ENCODE measurements at places on chromosomes 5 and 9.

GRCh38 chr5:57509501-57510260 is 27.1 kb upstream of the ACTBL2 start:
- no peak for DNase-seq

GRCh38 chr9:70579686-70580085 is 165.2 kb upstream of the KLF9 start:
- DNase-seq, result no peak

GRCh38 chr9:100222674-100223073 is 123.6 kb downstream of the INVS start:
- DNase-seq, result no peak

GRCh38 chr9:31671011-31671410 is 713.4 kb upstream of the ACO1 start:
- DNase-seq, result no peak

DNA sequence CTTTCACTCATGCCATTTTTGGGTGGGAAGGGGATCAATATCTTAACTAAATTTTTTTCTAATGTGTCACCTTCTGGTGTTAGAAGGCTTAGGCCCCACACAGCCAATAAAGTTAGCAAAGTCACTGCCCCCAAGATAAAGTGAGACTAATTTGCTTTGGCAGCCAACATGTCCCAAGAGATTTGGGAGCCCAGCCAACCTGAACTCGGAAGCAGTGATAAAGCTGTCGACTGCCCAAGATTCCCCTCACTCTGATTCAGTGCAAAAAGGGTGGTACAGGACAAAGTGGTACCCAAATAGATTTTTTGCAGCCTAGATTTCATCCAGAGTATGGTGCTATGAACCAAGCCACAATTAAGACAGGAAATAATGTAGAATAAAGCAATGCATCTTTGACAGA is 572.5 kb upstream of the ARRDC3 start:
- no peak for DNase-seq

DNA sequence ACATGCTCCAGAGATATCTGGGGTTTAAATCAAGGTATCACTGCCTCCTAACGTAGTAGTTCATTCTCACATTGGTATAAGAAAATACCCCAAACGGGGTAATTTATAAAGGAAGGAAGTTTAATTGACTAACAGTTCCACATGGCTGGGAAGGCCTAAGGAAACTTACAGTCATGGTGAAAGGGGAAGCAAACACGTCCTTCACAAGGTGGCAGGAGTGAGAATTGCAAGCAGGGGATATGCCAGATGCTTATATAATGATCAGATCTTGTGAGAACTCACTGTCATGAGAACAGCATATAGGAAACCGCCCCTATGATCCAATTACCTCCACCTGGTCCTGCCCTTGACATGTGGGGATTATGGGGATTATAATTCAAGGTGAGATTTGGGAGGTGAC is 1280.2 kb upstream of the C9orf72 start:
- no peak for DNase-seq

DNA sequence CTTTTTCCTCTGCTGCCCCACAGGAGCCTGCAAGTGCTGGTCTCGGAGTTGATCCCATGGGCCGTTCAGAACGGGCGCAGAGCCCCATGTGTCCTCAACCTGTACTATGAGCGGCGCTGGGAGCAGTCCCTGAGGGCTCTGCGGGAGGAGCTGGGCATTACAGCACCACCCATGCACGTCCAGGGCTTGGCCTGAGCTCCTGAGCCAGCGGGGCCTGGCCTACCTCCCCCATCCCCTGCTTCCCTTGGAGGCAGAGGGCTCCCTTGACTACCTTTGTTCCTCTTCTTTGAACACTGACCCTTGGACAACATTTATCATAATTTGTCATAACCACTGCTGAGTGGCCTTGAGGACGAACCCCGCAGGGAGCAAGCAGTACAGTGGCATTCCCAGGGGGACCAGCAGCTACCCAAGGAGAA is 6.9 kb upstream of the SLC27A4 start:
- DNase-seq, result no peak

DNA sequence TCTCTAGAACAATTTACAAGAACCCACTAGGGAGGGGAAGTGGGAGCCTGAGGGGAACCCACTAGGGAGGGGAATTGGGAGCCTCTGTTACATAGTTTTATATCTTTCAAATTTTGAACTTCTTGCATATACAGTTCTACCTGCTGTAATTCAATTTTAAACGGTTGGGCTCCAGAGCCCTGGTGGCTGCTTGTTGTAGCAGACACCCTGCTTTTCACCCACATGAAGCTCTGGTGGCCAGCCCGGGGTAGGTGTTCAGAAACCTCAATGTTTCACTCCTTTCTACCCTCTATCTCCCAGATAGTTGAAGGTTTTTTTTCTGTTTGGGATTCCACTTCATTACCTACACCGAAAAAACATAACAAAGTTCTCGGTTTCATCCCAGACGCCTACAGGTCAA is 124.4 kb downstream of the TMEM174 start:
- DNase-seq, result no peak

GRCh38 chr9:122827761-122828093 is 661 bp downstream of the PDCL start:
- DNase-seq, result no peak

DNA sequence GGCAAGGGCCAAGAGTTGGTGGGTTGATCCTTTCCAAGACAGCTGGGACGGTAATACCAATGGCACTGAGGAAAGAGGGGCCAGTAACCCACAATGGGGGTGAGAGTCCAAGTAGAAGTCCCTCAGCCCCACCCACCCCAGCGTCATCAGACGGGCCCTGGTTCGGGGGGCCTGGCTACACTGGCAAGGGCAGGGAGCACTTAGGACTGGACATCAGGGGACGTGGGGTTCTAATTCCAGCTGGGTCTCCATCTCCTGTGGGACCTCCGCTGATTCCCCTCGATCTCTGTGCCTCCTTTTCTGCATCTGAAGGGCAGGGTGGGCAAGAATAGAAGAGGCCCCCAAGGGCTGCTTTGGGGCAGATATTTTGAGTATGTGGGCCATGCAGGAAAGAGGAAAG is 53.5 kb upstream of the FCN1 start:
- no peak for DNase-seq

- DNase-seq, result no peak
These were observed 36.4 kb downstream of the RASGEF1C start for GRCh38 chr5:180172447-180173197.

DNA sequence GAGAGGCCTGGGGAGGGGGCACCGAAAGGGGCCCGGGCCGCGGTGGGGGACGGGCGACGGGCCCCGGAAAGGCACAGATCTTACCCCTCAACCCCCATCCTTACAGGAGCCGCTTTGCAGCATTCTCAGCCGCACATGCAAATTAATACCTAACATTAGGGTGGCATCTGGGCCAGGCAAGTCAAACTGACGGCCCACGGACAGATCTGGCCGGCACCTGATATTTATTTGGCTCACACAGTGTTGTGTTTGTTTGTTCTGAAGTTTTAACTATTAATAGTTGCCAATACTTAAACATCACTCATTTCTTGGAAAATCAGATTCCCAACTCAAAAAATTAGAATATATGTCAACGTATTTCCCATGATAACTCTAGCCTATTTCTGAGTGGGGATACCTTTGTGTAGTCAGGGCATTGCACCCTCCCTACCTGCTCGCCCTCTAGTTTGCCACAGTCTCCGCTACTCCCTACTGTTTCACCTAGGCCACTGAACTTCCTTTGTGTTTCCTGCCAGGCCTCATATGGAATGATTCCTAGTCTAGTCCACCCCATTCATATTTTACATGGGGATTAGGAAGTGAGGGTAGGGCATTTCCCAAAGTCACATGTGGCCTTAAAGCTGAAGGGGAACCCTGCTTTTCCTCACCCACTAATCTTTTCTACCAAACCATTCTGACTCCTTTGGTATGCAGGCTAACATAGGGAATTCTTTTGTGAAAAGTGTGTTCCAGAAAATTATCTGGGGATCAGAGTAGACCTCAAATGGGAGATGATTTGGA is 71.9 kb upstream of the LARP1 start:
- no peak for DNase-seq

- DNase-seq, result no peak
These were observed 659.6 kb upstream of the RIOK2 start for GRCh38 chr5:97842687-97843086.

DNA sequence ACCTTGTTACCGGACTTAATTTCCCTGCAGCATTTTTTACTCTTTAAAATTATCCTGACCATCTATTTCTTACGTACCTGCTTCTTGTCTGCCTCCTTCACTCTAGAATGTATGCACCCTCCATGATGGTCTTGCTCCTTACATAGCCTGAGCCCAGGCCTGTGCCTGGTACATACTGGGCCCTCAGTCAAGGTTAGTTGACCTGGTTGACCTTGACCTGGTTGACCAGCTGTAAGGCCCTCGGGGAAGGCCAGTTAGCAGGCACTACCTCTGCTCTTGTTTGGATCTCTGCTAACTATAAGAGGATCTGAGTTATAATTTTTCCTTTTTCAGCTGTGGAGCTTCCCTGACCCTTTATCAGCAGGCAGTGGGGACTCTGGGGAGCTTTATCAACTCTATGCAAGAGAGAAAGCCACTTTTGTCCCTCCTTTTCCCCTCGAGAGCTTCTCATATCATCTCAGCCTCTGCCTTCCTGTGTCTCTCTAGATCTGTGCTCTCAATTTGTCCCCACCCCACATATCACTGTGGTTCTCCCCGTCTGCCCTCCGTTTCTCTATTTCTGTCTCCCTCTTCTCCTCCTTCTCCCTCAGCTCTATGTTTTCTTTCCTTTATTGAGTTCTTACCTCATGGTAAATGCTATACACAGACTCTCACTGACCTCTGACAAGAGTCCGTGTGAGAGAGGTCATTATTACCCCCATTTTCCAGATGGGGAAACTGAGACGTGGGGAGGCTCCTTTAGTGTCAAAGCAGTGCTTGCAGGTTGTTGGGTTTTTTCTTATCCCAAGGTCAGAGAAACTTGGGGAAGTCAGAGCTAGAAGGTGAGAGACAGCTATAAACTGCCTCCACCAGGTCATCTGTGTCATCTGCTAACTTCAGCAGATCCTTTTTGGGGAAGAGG is 28.6 kb downstream of the SPRY4 start:
- no peak for DNase-seq

GRCh38 chr5:159067201-159067600 is 32.5 kb downstream of the EBF1 start:
- no peak for DNase-seq

DNA sequence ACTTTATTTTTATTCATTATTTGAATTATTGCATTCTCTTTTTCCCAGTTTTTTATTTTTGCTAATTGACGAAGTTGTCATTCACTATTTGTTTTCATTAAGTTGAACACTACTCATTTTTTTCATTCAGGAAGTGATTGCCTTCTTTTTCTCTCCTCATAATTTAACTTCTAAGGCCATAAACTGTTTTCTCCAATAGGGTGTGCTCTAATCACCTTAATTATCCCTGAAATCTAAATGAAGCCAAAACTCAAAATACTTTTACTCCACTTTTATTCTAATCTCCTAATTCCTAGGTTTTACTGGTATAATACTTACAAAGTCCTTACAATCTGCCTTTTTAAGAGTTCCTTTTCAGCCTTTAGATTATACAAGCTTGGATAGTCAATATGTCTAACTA is 2.9 kb upstream of the OR13C2 start:
- no peak for DNase-seq

DNA sequence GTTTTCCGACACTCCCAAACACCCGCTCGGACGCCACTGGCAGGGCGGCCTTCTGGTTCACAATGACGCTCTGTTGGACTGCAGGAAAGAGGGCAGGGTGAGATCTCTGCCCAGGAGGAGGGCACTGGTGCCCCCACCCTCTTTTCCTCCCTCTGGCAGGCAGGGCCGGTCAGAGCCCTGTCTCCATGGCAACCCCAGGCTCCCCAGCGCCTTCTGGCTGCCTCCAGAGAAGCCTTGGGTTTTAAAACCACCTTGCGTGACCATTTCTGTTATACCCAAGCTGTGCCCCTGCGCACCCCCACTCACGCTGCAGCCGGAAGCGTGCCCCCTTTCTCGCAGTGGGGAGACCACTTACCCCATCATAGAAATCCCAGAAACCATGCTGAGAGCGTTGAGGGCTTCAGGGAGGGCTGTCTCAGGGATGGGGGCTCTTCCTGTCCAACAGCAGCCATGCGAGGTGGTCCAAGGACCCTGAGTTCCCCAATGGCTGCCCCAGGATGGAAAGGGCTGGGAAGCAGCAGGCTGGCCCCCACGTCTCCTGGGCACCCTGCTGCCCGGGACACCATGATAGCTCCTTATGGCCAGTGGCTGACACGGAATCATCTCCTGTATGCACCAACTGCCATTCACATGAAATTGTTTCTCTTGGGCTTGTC is 7.3 kb downstream of the C9orf50 start:
- DNase-seq, result no peak

GRCh38 chr9:86751207-86751606 is 196.1 kb downstream of the GAS1 start:
- DNase-seq, result no peak

DNA sequence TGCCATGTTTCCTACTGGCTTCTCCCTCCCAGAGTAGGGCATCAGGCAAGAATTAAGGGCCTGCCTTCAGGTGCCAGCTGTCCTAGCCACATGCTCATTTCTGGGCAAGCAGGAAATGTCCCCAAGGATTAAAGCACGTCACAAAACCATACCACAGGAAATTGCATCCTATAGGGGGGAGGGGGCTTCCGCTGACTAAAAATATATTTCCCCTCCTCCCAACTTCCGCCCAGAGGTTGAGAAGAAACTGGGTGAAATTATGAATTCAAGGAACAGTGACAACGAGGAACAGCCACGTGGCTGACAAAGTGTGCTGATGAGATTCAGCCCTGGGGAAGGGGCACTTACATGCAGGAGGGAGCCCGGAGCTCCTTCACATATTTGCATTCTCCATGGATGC is 4.1 kb downstream of the HBEGF start:
- no peak for DNase-seq

GRCh38 chr5:88279584-88279983 is 10.9 kb upstream of the TMEM161B start:
- no peak for DNase-seq

DNA sequence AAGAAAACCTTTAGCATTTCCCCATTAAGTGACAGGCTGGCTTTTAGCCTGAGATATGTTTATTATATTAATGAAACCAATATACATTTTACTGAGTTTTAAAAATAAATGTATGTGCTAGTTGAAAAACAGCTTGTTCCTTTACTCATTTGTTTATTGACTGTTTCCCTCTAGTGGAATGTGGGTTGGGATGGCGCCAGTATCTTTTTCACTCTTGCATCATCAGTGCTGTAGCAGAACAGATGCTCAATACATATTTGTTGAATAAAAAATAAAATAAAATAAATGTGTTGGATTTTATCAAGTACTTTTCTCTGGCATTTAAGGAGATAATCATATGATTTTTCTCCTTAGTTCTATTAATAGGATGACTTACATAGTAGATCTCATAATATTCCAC is 43.0 kb downstream of the FSTL4 start:
- no peak for DNase-seq

- DNase-seq, result no peak
These were observed 210.5 kb downstream of the NXNL2 start for GRCh38 chr9:88745276-88746001.

GRCh38 chr9:122138560-122139268 is 20.9 kb downstream of the NDUFA8 start:
- DNase-seq, result no peak

- no peak for DNase-seq
These were observed 345.0 kb downstream of the NNT start for GRCh38 chr5:43947935-43948334.
